Foreskin keratinocyte (primary cell): ENCODE measurements at places on chromosomes 16 and 17.

DNA sequence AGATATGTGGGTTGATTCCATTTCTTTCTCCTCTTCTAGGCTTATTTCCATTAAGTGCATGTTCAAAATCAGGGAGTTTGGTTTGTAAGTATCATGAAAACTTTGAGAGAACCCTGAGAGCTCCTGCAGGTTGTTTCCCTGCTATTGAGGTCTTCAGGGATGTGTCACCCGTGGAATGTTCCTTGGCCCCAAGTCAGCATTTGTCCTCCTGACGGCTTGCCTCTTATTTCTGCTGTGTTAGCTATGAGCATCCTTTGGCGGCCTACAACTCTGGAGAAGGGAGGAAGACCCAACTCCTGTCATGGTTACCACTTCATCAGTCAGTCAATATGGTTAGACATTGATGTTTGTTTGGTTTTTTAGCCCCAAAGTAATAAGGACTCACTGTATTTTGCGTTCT lies 180.8 kb downstream of the FTO start:
- DNase-seq: no peak

DNA sequence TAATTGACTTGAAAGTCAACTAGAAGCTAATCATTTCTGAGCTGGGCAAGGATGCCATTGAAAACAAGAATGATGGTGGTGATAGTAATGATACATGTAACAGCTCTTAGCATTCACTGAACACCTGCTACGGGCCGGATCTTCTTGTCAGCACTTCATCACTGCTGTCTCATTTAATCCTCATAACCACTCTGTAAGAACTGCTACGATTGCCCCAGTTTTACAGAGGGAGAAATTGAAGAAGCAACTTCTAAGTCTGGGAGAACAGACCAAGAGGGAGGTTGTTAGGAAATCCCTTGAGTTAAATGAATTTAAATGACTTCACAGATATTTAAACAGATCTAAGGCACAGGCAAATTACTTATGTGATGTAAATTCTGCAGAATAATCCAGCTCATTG lies 7.0 kb upstream of the GAN start:
- DNase-seq: no peak

DNA sequence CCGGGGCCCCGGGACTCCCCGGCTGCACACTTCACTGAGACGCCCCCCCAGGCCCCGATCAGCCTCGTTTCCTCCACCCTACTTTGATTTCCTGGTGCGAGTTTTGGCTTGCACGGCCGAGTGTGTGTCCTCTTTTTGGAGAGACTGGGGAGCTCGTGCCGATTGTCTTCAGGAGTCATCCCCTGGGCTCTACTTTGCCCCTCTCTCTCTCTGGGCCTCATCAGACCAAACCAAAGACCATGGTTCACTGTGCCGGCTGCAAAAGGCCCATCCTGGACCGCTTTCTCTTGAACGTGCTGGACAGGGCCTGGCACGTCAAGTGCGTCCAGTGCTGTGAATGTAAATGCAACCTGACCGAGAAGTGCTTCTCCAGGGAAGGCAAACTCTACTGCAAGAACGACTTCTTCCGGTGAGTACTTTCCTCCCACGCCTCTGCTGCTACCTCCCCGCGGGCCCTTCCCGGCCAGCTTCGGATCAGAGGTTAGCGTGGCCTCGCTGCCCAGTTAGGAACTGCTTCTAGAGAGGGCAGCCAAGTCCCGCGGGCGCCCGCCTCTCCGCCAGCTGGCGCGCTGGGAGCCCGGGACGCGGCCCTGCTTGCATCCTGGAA lies 787 bp downstream of the LHX1 start:
- DNase-seq: no peak

DNA sequence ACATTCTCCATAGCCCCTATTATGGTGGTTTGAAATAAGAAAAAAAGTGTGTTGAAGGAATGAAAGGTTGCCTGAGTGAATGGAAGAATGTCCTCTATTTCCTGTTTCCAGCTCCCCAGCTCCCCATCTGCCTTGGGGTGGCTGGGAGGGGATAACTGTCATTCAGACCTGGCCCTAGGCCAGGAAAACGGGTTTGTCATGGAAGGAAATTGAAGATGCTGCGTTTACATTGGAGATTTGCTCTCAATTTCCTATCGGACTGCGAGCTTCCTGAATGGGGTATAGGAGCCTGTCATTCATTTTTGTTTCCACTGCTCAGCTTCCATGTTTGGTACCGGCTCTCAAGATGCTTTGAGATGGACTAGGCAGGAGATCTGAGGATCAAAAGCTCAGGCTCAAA lies 2.2 kb upstream of the FZD2 start:
- DNase-seq: no peak

- DNase-seq: peak; percentile 74
Measured at GRCh38 chr16:57166951-57167350, 18.9 kb downstream of the PSME3IP1 start.

- DNase-seq: no peak
Measured at GRCh38 chr16:49464093-49464492, 90.5 kb downstream of the C16orf78 start.

DNA sequence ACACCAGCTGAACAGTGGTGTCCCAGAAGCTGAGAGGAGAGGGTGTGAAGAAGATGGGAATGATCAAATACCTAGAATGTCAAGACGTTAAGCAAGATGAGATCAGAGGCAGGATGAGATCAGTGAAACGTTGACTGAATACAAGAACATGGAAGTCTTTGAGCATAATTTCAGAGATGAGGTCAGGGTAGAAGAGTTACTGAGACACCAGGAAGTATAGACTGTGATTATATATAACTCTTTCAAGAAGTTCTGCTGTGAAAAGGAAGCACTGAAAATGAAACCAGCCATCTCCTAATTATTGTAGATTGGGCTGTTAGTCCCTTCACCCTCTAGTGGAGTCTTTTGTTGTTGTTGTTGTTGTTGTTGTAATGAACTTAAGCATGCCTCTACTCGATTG lies 9.1 kb downstream of the SHCBP1 start:
- no peak for DNase-seq

- DNase-seq: no peak
Measured at GRCh38 chr16:81189100-81189664, 49.3 kb upstream of the BCO1 start.

GRCh38 chr16:166375-167121 lies 770 bp downstream of the HBM start:
- no peak for DNase-seq

GRCh38 chr16:71421911-71422310 lies 19.9 kb downstream of the TLE7 start:
- no peak for DNase-seq

DNA sequence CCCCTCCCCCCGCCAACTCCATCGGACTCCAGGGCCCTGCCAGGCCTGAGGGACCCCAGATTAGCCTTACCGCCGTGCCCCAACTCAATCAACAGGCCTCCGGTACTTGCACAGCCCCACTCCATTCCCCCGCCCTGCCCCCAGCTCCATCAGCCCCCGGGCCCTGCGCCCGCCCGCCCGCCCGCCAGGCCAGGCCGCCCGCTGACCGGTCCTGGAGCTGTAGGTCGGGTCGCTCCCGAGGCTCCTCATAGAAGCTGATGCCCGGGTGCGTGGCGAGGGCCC lies 308 bp downstream of the GTF3C1 start:
- no peak for DNase-seq

DNA sequence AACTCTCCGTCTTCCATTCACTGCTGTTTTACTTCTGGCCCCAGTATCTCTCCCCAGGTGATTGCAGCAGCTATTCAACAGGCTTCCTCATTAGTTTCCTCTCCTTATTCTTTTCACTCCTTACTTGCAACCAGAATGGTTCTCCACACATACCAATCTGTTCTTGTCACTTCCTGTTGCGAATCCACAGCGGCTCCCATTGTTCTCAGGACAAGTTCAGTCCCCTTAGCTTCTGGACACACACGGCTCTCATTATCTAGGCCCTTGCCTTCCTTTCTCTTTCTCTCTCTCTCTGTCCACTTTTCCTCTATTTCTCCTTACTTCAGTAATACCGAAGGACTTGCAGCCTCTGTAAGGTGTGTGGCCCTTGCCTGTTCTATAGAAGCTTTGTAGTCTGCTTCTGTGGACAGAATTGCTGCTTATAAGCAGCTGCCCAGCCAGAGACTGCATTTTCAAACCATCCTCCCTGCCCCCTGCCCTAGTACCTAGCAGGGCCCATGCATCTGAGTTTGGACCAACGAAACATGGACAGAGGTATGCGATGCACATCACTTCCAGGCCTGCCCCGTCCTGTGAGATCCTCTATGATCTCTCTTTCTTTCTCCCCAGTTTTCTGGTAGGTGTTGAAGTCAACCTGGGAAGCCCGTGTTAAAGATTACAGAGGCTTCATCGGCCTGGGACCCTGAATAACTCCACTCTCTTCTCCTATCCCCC lies 45.7 kb downstream of the VAT1L start:
- peak; percentile 79 for DNase-seq

GRCh38 chr16:12995721-12996372 lies 94.4 kb downstream of the SHISA9 start:
- DNase-seq: no peak

DNA sequence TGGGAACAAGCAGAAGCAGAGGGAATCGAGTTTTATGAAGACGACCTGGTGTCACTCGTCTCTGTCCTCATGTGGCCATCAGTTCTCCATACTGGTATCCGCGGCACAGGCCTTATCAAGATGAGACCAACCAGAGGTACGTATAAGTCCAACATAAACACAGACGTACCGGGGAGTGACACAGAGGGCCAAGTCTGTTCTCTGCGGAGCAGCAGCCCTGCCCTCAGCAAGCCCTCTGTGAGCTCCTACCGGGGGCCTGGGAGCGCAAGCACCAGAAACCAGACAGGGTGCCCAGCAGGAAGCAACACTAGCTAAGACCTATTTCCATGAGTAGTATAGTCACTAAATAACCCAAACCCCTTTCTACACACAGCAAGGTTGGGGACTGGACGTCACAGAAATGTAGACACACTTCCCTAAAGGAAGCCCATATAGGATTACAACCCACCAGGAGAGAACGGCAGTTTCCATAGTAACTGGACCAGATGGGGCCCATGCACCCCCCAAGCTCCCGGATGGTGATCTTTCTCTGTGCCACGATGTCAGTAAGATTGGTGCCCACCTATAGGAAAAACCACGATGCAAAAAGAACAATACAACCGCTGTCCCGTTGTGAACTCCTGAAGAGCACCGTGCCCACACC lies 911 bp downstream of the ARL16 start:
- no peak for DNase-seq
